GM12891 (cell line): ENCODE measurements at places on chromosomes 1 and 21.

DNA sequence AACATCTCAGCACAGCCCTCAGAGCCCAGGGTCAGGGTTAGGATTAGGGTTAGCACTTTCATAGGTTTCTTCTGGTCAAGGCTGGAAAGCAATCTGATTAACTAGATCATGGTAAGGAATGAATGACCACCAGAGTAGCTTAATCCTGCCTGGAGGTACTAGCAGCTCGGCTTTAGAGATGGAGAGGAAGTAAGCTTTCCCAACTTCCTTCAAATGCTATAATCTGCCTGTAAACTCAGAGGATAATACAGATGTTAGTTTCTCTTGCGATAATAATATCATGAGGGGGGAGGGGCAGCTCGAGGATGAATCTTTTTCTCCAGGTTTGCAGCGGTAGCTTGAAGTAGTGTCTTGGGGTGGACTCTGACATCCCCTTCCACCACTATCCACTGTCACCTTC lies 194.9 kb downstream of the HIVEP3 start:
- no peak for DNase-seq

DNA sequence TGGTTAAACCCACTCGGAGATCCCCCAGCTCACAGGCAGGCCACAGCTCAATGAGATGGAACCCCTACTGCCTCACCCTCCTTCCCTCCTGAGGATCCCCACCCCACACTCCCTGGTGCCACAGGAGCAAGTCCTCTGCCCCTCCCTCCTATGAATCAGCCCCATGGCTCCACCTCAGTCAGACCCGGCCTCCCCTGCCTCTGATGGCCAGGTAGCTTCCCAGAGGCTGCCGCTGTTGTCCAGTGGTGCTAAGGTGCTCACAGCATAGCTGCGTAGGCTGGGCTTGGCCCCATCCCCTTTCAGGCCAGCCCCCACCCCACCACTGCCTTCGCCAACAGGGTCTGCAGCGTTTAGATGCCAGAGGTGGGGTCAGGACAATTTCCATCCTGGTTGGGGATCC lies 98.5 kb upstream of the IGSF21 start:
- no peak for DNase-seq

DNA sequence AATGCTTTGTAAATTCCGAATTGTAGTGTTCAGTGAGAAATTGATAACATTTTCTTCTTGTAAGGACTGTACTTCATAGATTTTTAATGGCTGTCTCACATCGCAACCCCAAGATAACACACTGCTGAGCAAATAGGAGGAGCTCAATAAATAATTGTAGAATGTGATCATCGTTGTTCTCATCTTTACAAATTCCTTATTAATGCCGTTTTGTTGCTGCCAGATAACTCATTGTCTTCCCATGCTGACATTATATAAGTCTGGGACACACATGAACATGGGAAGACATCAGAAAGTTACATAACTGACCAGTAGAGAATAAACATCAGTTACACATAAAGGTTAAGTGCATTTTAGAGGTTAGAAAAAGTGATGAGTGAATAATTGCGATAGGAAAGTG lies 46.4 kb upstream of the TSPAN2 start:
- DNase-seq, result no peak

DNA sequence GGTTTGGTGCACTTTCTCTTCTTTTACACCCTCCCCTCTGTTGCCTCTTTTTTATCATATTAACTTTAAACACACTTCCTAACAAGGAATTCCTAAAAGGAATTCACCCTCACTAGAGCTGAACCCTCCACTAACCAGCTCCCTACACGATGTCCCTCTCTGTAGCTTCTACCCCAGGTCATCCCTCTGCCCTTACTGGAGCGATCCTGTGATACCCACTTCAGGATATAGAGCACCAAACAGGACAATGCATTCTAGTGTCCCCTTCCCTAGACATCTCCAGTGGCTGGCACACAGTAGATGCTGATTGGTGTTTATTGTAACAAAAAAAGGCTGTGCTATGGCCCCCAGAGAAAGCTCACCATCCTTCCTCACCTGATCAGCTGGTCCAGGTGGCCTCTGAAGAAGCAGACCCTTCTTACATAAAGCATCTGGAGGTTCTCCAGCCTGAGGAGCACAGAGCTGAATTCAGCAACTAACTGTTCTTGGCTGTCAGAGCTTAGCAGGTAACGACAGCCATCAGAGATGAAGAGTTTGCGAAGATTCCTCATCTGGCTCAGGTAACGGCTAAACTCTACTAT lies 1.4 kb downstream of the PRAMEF18 start:
- DNase-seq, result no peak

GRCh38 chr1:16155537-16156410 lies at the start of gene EPHA2:
Gene EPHA2, minus strand, starts transcription at chr1:16156069. Its CDS starts 137 bp downstream, at chr1:16155932.
- DNase-seq, result no peak

- no peak for DNase-seq
Observed at GRCh38 chr1:85368073-85368770, 91.8 kb upstream of the BCL10 start.

DNA sequence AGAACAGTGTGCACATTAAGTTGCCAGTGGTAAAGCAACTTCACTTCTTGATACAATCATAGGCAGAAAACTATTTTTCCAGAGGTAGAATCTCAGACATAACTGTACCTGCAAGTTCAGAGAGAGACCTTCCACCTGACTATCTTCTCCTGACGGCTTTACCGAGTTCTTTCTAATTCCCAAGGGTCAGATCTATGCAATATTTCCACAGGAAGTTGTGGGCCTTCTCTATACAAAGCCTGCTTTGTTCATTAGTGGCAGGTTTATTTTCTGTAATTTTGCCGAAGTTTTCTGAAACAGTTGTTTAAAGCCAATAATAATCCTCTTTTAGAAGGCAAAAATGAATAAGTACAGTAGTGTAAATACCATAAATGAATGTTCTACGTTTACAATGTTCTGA lies 58.2 kb upstream of the RCC1 start:
- DNase-seq, result no peak

- no peak for DNase-seq
Observed at GRCh38 chr1:2145946-2146835, 48.4 kb downstream of the FAAP20 start.

DNA sequence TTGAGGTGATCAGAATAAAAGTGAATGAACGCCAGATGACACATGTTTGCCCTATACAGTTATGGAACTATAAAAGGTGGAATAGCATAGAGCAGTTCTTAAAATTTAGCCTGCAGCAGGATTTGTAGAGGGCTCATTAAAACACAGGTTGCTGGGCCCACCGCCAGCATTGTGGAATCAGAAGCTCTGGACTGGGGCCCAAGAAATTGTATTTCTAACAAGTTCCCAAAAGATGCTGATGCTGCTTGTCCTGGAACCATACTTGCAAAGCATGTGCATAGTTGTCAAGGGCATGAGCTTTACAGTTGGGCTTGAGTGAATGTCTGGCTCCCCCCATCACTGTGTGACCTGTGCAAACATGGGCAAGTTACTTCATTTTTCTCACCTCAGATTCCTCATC lies 37.5 kb upstream of the LRRC53 start:
- no peak for DNase-seq

DNA sequence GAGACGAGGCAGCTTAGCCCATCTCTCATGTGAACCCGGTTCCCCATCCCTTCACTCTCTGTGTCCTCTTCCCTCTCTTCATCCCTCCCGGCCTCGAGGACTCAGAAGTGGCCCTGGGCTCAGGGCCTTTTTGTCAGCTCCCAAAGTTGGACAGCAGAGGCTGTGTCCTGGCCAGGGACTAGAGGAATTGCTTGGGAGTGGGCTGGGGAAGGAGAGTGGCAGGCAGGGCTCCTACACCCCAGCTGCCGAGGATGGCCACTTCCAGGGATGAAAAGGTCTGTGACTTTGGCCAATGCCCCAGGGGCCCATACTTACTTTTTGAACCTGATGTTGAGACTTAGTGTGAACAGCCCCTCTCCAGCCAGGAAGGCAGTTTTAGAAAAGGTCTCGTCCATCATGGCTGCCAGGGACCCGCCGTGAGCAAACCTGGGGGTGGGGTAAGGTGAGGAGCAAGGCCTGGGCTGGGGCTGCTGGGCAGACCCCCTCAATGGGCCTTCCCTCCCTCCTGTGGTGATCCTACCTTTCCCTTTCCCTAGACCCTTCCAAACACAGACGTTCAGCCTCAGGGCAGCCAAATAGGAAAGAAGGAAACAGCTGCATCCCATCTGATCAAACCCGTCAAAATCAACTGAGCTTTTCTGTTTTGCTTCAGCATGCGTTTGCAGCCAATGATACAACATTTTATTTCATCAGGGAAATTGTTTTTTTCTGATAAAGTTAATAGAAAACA lies 5.5 kb downstream of the THEM5 start:
- no peak for DNase-seq

- no peak for DNase-seq
Observed at GRCh38 chr21:46483300-46484295, 24.9 kb downstream of the DIP2A start.

- no peak for DNase-seq
Observed at GRCh38 chr1:108878678-108879077, 1.9 kb downstream of the GPSM2 start.

DNA sequence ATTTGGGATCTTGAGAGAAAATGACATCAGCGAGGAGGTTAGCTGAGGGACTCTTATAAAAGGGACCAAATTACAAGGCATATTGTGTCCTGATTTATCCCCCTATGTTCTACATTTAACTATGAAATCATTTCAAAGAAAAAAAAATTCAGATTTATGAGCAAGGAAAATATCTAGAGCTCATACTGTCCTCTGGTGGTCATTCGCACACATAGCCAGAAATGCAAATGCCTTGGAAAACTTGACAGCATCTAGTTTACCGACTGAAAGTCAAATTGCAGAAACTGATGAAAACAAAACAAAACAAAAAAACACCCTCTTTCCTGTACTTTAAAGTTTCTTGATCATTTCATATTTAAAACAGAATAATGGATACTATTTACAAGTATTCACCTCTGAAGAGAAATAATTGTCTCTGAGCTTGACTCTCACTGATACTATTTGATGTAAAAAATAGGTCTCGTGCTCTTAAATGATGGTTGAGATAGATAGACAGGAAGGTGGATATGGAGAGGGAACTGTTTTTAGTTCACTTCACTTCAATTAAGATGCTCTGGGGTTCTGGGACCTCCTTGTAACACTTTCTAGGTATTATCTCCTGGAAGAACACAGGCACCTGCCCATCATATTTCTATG lies 253.8 kb downstream of the PCP4 start:
- DNase-seq, result no peak

GRCh38 chr21:43740497-43741156 lies 21.7 kb downstream of the PDXK start:
- no peak for DNase-seq

DNA sequence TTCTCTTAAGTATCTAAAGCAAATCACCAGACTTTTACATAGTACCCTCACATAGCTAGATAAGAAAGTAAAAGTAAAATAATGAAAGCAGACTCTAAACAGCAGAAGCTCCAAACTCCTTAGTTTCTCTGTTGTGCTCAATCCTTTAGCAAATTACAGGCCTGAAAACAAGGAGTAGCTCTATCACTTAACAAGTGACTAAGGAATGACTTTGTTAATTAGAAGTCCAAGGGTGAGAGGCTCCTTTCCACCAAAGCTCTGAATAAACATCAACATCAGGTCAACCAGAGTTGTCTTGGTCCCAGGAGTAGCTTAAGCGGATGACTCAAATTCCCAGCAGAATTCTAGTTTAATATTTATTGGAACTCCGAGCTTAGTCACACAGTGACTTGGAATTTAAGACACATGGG lies 5.9 kb downstream of the NRIP1 start:
- no peak for DNase-seq

- DNase-seq, result no peak
Observed at GRCh38 chr1:39849203-39849602, 34.1 kb downstream of the TRIT1 start.

- DNase-seq, result no peak
Observed at GRCh38 chr1:193105821-193106177, 585 bp upstream of the GLRX2 start.

DNA sequence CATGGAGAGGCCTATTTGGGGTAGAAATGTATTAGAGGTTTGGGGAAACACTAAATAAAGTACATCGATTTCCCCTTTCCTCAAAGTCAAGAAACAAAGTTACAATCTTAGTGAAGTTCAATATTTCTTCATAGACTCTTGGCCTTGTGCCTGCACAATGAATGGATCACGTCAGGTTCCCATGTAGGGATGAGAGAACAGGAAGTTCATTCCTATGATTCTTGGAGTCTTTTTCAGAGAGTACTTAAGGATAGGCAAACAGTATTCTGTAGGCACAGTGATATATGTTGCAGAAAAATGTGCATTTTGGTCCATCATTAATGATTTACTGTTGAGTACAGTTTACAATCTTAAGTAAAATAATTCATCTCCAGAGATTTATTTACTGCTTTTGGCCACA lies 275.5 kb downstream of the RGS7 start:
- DNase-seq, result no peak

DNA sequence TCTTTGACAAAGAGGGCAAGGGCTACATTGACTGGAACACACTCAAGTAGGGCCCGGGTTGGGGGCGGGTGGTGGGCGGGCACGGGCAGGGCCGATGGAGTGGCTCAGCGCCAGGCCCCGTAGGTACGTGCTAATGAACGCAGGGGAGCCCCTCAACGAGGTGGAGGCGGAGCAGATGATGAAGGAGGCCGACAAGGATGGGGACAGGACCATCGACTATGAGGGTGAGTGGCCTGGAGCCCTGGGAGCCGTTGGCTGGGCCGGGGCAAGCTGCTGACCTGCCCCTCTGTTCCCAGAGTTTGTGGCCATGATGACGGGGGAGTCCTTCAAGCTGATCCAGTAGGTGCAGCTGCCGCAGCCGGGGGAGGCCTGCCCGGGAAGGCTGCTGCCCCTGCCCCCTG lies 1.8 kb downstream of the CALML6 start:
- DNase-seq, result no peak

DNA sequence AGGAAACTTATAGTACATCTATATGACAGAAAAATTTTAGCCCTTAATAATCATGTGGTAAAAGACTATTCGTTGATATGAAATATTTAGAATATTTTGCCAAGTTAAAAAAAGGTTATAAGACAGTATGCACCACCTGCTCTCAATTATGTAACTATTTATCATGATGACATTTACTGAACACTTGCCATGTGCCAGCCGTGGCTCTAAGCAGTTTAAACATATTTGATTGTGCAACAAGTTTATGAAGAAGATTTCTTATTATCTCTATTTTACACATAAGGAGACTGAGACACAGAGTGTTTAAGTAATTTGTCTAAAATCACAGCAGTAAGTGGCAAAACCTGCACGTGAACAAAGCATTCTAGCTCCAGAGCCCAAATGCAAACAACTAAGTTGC lies 199.3 kb upstream of the JUN start:
- no peak for DNase-seq

- no peak for DNase-seq
Observed at GRCh38 chr1:209633335-209633997, 18.8 kb downstream of the LAMB3 start.

DNA sequence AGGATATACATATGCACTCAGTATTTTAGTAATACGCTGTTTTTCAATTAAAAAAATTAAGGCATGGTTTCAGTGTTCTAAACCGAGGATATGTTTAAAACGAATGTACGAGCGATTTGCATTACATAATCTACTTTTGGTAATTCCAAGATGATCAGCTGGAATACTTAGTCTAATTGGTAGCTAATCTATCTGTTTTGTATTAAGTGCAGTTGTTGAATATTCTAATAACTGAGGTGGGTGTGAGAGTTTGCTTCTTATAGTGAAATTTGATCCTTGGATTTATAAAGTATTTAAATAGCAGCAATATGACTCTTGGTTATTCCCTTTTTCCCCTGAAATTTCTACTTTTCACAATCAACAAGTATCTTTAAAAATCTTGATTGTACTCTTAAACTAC lies 1.3 kb downstream of the RNF2 start:
- DNase-seq, result no peak

- no peak for DNase-seq
Observed at GRCh38 chr1:168766568-168766967, 37.6 kb upstream of the DPT start.

GRCh38 chr1:161038523-161039153 lies at the start of gene TSTD1:
Gene TSTD1, minus strand, starts transcription at chr1:161038964. Its CDS starts 75 bp downstream, at chr1:161038889.
- DNase-seq, result peak; percentile 89
